GM23338 (cell line): ENCODE measurements at places on chromosomes 2 and 18. TPM values are rescaled to one million over a fixed set of nuclear protein-coding genes. Genes with fewer than 3 reads are reported as not detected.
A peak's percentile ranks its signal among the peaks of the same experiment; 100 is the strongest.

DNA sequence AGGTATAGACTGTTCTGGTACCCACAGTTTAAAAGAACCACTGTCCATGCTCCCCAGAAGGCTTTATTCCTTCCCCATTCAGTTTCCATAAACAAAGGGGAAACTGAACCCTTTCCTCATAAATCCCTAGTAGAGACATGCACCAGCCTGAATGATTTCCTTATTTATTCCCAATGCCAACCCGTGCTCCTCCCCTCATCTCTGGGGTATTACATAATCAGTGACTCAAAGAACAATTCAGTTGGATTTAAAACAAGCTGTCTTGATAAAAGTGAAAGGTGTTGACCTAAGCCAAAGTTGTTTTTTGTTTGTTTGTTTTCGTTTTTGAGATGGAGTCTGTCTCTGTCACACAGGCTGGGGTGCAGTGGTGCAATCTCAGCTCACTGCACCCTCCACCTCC lies 418.5 kb upstream of the CNTNAP5 start:
- DNase-seq = no peak
- H3K36me3 ChIP-seq = no peaks in the 10 kb centered on the region
- no peak overlapping the region for H3K4me3 ChIP-seq

GRCh38 chr2:121833358-121833723 lies 77.9 kb downstream of the TSN start:
- DNase-seq = no peak
- H3K36me3 ChIP-seq = no peaks in the 10 kb centered on the region
- H3K4me3 ChIP-seq = no peak overlapping the region

DNA sequence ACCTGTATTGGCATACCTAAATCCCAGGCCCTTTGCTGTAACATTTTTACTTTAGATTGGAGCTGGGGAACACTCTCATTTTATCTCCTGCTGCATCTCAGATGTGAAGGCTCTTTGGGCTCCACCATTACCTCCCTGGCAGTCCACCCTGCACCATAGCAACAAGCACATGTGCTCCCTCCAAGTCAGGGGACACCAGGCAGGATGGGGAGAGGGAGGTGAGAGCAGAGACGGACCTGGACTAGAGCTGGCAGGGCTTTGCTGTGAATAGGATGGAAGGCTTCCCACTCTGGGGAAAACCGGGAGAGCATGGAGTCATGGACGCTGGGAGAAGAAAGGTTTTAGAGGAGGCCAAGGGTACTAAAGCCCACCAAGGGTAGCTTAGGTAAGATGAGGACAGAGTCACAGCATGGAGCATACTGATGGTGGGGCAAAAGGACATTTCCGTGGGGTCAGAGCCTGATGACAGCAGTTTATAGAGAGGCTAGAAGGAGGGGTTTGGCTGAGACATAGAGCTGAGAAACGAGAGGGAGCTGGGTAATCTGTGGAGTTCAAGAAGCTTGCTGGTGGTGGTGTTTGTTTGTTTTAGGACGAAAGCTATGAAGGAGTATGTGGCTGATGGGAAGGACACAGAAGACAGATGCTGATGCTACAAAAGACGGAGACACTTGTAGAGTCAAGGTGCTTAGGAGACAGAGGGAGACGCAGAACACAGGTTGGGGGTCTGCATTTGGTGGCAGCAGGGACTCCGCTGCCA lies 134.8 kb downstream of the COL6A3 start:
- no peak overlapping the region for H3K27ac ChIP-seq
- H3K4me3 ChIP-seq = no peak overlapping the region
- H3K4me1 ChIP-seq = no peaks in the 10 kb centered on the region
- DNase-seq = no peak
- no peaks in the 10 kb centered on the region for H3K36me3 ChIP-seq

GRCh38 chr2:127012215-127012614 lies 94.7 kb downstream of the BIN1 start:
- no peak overlapping the region for H3K4me3 ChIP-seq
- H3K27ac ChIP-seq = no peak overlapping the region
- H3K4me1 ChIP-seq = peaks cover 4% of the 10 kb centered on the region; the same call in 1 of the 2 replicates
- DNase-seq = no peak
- no peaks in the 10 kb centered on the region for H3K36me3 ChIP-seq

DNA sequence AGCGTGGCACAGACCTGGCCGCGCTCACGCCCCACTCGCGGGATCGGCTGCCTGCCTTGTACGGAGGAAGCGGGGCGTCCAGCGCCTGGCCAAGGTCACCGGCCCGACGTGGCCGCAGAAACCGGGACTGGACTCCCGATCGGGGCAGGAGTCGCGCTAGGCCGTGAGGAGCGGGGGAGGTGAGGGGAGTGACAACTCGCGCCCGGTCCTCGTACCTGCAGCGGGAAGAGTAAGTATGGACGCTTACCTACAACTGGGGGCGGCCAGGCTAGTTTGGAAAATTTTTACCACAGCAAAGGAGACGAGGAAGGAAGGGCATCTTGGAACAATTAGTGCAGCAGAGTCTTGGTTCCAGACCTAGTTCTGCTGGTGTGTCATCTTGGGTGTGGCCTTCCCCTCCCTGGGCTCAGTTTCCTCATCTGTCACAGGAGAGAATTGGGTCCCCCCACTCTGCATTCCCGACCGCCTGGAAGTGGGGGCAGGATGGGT lies 693 bp downstream of the UBE2F start:
- H3K4me1 ChIP-seq = peaks cover 19% of the 10 kb centered on the region
- peak; percentile 42 for DNase-seq
- no peaks in the 10 kb centered on the region for H3K27me3 ChIP-seq
- no peak overlapping the region for H3K27ac ChIP-seq

DNA sequence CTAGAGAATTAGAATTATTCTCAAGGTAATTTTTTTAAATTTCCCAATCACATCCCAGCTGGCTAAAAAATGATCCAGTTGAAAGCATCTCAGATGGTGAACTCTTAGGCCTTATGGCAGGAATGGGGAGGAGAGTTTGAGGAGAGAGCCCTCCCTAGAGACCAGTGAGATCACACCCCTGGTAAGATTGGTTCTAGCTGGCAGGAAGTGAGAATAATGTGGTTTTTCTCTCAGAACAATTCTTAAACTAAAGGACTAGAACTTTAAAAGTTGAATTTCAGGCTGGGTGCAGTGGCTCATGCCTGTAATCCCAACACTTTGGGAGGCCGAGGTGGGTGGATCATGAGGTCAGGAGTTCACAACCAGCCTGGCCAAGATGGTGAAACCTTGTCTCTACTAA lies 120.2 kb downstream of the MYO3B start:
- H3K27ac ChIP-seq = no peak overlapping the region
- H3K27me3 ChIP-seq = no peaks in the 10 kb centered on the region
- H3K4me1 ChIP-seq = no peaks in the 10 kb centered on the region
- DNase-seq = no peak

DNA sequence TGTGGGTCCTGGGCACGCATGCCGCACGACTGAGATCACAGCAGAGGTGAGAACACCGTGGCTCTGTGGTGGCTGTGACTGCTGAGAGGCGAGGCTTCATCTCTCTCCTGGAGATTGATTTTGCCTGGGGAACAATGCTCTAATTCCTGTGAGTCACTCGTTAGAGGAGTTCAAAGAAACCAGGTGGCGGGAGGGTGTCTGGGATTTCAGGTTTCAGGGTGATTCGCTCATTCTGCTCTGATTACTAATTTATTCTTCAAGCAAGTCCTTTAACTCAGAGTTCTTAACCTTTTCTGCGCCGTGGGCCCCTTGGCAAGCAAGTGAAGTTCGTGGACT lies 56.3 kb downstream of the GLI2 start:
- no peaks in the 10 kb centered on the region for H3K27me3 ChIP-seq
- H3K36me3 ChIP-seq = no peaks in the 10 kb centered on the region
- no peak overlapping the region for H3K4me3 ChIP-seq
- H3K4me1 ChIP-seq = peaks cover 30% of the 10 kb centered on the region
- no peak for DNase-seq
- peak overlapping the region; percentile 36; the same call in 1 of the 2 replicates for H3K27ac ChIP-seq

- no peaks in the 10 kb centered on the region for H3K36me3 ChIP-seq
- H3K4me1 ChIP-seq = peaks cover 9% of the 10 kb centered on the region; the same call in 1 of the 2 replicates
- no peak overlapping the region for H3K4me3 ChIP-seq
- H3K27ac ChIP-seq = 0 out of 2 replicates have a peak overlapping the region, but pooled peaks have one; percentile 63
- H3K27me3 ChIP-seq = no peaks in the 10 kb centered on the region
- no peak for DNase-seq
Measured at GRCh38 chr2:239328351-239329191, 72.2 kb downstream of the HDAC4 start.

DNA sequence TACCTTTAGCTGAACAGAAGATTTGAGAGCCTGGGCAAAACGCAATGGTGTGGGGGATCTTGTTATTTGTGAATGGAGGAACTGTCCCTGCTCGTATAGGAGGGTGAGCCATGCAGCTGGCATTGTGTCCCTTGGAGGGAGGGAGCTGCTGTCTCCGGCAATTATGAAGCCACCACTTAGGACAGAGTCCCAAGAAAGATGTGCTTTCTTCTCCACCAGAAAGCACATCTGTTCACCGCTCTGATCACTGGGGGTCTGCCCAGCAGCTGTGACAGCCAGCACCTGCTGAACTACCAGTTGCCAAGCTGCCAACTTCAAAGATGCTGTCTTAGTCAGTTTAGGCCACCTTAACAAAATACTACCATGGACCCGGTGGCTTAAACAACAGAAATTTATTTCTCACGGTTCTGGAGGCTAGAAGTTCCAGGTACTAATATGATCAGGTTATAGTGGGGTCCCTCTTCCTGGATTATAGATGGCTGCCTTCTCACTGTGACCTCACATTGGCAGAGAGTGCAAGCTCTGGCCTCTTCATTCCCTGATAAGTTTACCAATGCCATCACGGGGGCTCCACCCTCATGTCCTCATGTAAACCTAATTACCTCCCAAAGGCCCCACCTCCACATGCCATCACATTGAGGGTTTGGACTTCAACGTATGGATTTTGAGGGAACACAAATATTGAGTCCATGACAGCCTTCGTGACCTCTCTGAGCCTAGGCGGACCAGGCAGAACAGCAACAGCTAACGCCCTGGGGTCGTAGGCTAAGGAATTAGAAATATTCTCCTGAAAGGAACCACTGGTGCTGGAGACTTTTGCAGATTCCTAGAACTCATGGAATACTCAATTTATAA lies 148.3 kb downstream of the RHBDD1 start:
- H3K27ac ChIP-seq = 0 out of 2 replicates have a peak overlapping the region, but pooled peaks have one; percentile 32
- no peak for DNase-seq
- H3K27me3 ChIP-seq = no peaks in the 10 kb centered on the region
- peaks cover 7% of the 10 kb centered on the region for H3K4me1 ChIP-seq
- no peaks in the 10 kb centered on the region; the same call in 1 of the 2 replicates for H3K36me3 ChIP-seq
- H3K4me3 ChIP-seq = no peak overlapping the region

- DNase-seq = no peak
- no peak overlapping the region for H3K4me3 ChIP-seq
- no peaks in the 10 kb centered on the region for H3K27me3 ChIP-seq
- H3K36me3 ChIP-seq = no peaks in the 10 kb centered on the region
- H3K27ac ChIP-seq = no peak overlapping the region
Measured at GRCh38 chr2:25324905-25325592, 16.7 kb downstream of the DNMT3A start.

GRCh38 chr2:140498360-140498759 lies 1632.5 kb downstream of the LRP1B start:
- H3K27me3 ChIP-seq = no peaks in the 10 kb centered on the region
- no peak overlapping the region for H3K4me3 ChIP-seq
- DNase-seq = no peak
- no peaks in the 10 kb centered on the region for H3K36me3 ChIP-seq
- no peak overlapping the region for H3K27ac ChIP-seq

DNA sequence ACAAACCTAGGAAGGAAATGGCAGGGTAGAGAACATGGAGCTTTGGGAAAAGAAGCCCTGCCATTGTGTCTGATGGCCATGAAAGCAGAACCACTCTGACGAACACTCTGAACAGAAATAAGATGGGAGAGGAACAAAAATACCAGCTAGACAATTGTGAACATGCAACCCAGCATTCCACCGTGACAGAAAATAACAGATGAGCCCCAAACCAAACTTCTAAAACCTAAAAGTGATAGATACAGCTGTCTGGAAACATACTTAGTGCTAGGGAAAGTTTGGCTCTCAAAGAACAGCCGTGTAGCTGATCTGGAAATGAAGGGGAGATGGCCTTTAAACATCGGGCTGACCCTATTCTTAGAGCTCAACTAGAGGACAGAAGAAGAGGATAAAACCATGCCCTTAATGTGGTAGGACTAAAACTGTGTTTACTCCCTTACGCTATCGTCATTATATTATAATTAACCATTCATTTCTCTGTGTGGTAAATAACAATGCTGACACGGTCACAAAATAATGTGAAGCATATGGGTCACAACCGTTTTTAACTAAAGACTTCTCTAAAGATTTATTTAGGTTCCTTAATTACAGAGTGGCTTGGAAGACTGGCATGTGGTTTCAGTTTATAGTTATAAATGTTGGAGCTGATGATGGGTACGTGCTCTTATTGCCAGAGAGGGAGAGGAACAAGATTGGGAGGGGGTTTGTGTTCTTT lies 80.6 kb downstream of the MYO1B start:
- H3K4me3 ChIP-seq = no peak overlapping the region

DNA sequence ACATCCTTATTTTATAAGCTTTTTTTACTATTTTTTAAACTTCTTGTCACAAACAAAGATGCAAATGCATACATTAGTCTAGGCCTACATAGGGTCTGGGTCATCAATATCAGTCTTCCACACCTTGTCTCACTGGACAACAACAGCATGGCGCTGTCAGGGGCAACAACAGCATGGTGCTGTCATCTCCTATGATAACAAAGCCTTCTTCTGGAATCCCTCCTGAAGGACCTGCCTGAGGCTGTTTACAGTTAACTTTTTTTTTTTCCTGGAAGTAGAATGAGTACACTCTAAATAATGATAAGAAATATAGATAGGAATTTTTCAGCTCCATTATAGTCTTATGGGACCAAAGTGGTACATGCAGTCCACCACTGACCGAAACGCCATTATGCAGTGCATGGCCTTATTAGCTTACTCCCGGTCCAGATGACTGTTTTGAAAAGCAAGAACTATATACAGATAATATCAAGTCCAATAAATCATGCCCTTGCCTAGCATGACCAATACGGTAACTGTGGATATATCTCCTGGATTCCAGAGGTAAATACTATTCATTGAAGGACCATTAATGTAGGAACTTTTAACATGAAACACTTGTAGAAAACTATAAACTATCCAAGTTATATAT lies 38.4 kb downstream of the TCF4 start:
- H3K27me3 ChIP-seq = no peaks in the 10 kb centered on the region
- H3K4me3 ChIP-seq = no peak overlapping the region
- DNase-seq = no peak
- H3K36me3 ChIP-seq = no peaks in the 10 kb centered on the region
- peaks cover 48% of the 10 kb centered on the region for H3K4me1 ChIP-seq

Gene LRP2
- total RNA-seq = 1.9 and 2.7 TPM in 2 replicates

Gene ALPP
- 0.28 and 0.31 TPM in 2 replicates for total RNA-seq

Gene CFAP210
- total RNA-seq = 0.08 TPM in 1 of 2 replicates, not detected in the other

Gene STEAP3
- 18.2 and 27.3 TPM in 2 replicates for total RNA-seq

Gene FAM237A
- total RNA-seq = not detected in 2 replicates
